GM13977 (cell line): ENCODE measurements at places on chromosomes 5 and 9.

GRCh38 chr5:159547466-159548195, 217.3 kb upstream of the IL12B start:
- DNase-seq, result no peak

DNA sequence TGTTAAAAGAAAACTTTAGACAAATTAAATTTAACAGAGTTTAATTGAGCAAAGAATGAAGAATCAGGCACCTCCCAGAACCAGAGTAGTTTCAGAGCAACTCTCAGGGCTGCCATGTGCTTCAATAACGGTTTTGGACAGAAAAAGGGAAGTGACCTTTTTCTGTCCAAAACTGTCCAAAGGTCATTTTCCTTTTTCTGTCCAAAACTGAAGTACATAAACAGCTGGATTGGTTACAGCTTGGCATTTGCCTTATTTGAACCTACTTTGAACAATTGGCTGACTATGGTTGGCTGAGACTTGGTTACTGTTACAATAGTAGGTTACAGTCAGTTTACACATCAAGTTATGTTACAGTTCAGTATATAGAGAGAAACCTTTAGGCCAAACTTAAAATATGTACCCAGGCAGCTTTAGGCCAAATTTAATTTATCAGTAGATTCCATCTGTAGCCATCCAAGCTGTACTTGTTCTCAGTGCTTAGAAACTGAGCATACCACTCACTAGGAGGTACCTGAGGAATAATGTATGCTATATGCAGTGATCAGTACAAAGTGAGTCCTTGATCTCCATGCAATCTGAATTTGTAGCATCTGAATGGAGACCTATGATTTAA, 44.0 kb downstream of the C9orf85 start:
- DNase-seq, result no peak

DNA sequence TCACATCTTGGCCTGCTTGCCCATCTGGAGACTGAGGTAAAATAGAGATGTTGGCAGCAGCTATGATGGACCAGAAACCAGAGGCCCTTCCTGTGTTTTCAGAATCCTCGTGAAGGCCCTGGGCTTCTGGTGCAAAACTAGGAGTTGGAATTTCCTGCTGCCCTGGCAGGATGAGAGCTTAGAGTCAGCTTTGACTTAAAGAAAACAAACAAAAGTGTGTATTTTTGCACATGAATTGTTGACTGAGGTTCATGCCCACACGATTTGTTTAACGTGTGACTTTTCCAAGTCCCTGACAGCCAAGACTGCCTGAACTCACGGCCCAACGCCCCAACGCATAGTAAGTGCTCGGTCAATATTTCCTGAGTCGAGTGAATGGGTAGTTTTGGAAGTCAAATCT, 303.1 kb downstream of the MLLT3 start:
- DNase-seq, result no peak

- no peak for DNase-seq
Measured at GRCh38 chr5:145683431-145683830, 151.7 kb downstream of the PRELID2 start.

GRCh38 chr5:89437450-89438435, 554.8 kb upstream of the MEF2C start:
- DNase-seq, result no peak

DNA sequence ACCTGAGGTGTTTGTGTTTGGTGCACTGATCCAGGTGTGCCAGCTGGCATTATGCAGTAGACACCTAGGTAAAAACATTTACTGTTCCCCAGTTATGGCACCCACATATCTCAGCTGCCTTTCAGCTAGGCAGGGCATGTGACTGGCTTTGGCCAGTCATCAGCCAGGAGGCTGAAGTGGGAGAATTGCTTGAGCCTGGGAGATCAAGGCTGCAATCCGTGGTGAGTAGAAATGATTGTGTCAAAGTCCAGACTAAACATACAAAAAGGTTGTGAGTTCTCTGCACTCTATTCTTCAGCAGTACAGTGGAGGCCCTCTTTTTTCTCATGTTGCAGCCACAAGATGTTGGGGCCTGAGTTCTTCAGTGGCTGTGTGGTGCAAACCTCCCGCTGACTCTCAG, 3.2 kb upstream of the FBLL1 start:
- DNase-seq, result no peak
